Stimulated activated CD8-positive, alpha-beta memory T cell treated with anti-CD3 and anti-CD28 coated beads, Interleukin-12 subunit alpha, Interleukin-12 subunit beta, amount 100 ng/mL, for 1 hour (primary cell): ENCODE measurements at places on chromosomes 6 and 20.

GRCh38 chr6:114334237-114334636 is 8.6 kb downstream of the HS3ST5 start:
- DNase-seq = no peak

GRCh38 chr20:41540918-41541317 is 77.3 kb downstream of the CHD6 start:
- no peak for DNase-seq

GRCh38 chr20:55160037-55160436 is 684.6 kb downstream of the DOK5 start:
- DNase-seq = no peak

DNA sequence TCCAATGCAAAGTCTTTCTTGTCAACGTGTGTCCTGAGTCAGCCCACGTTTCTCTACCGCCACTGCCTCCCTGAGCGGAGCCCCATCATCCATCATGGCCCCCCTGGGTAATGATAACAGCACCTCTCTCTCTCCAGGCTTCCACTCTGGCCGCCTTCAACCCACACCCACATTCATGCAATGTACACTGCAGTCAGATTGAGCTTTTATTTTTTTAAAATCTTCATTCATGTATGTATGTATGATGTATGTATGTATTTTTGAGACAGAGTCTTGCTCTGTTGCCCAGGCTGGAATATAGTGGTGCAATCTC is 245.2 kb downstream of the PREX1 start:
- DNase-seq = no peak

GRCh38 chr6:124203812-124204167 is 400.1 kb downstream of the NKAIN2 start:
- no peak for DNase-seq
